ENCODE measurements at places on chromosomes 3 and 15.

GRCh38 chr3:173306110-173306509 is 91.4 kb upstream of the NLGN1 start:
- no peak for DNase-seq

- no peak for DNase-seq
Measured at GRCh38 chr3:170307671-170308405, 49.7 kb upstream of the SKIL start.

GRCh38 chr3:44802011-44802410 is 40.4 kb downstream of the KIF15 start:
- DNase-seq: no peak

- peak; percentile 46 for DNase-seq
Measured at GRCh38 chr3:64070704-64071103, 47.4 kb upstream of the PSMD6 start.

DNA sequence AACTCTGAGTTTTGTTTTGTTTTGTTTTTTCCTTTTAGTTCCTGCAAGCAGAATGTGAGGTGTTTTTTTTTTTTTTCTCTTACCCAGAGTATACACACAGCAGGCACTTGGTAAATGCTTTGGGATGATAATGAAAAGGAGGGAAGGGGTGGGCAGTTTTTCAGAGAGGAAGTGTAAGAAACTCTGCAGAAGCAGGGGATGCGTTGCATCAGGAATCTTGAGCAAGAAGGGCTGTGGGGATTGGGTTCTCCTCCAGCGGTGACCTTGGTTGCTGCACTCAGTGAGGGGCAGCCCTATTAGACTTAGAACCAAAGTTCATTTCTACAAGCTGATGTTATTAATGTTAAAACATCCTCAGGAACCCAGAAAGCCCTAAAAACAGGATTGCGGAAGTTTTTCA is 32.2 kb upstream of the TMEM158 start:
- DNase-seq: no peak

DNA sequence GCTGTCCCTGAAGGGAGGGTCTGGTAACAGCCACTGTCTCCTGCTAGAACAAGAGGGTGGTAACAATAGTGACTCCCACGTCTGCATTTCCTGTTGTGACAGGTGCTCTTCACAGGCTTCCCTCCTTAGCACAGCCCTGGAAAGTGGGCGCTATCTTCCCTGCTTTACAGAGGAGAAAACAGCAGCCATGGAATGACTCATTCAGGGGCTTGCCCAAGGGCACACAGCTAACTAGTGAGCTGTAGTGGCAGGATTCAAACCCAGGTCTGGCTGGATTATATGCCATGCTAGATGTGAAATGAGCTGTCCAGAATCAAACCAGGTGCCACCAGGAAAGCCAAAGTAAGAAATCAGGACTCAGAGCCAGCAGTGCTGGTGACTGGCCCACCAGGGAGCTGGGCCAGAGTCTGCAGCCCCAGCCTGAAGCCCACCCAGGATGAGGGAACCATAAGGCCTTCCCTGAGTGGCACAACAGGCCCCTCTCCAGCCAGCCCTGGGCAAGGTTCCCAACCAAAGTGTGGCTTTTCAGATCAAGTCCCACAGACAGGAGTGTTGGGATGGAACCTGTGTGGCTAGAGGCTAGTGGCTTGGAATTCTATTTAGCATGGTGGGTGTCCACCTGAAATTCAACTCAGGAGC is 102.4 kb downstream of the ETFA start:
- no peak for DNase-seq

GRCh38 chr3:25151281-25151902 is 276.7 kb upstream of the RARB start:
- peak; percentile 77 for DNase-seq

- DNase-seq: no peak
Measured at GRCh38 chr3:131275556-131275955, 106.0 kb upstream of the NUDT16 start.

DNA sequence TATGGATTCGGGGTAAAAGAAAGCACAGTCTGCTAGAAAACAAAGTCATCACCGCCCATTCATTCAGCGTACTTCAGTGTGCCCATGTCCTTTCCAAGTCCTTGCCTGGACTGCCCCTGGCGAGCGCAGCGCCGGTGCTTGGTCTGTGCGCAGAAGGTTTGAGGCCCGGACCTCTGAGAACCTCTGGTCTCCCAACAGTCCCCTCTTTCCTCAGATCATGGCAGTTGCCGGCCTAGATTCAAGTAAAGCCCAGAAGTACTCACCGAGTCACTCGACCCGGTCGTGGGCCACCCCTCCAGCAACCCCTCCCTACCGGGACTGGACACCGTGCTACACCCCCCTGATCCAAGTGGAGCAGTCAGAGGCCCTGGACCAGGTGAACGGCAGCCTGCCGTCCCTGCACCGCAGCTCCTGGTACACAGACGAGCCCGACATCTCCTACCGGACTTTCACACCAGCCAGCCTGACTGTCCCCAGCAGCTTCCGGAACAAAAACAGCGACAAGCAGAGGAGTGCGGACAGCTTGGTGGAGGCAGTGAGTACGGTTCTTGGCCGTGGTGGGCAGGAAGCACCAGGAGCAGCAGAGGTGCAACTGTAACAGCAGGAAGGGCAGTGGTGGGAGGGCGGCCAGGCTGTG is 36.3 kb downstream of the CHDH start:
- no peak for DNase-seq

GRCh38 chr3:106333911-106334618 is 465.3 kb upstream of the CBLB start:
- DNase-seq: no peak

- DNase-seq: no peak
Measured at GRCh38 chr3:123327956-123328850, 120.7 kb downstream of the ADCY5 start.

DNA sequence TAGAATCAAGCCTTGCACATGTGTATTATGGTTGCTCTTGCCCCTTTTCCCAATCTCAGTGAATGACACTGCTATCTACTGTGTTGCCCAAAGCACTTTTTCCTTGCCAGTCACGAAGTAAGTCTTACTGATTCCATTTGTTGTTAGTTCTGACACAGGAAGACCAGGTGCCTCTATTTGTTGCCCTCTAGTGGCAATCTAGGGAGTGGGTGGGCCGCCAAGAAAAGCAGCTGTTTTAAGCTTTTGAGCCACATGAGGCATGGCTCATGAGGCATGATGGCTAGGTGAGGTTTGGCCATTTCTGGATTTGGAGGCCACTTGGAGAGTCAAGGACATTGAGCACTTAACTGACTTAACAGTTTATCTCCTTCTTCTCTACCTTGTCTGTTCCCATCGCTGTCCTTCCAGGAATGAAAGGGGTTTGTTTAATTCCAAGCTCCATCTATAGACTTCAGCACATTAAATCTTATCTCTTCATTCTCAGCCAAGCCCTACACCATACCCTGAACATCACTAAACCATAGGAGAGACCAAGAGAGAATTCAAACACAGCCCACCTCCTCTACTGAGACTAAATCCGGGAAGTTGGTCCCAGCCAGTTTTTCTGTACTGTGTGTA is 103.1 kb downstream of the HCN4 start:
- DNase-seq: peak; percentile 55

GRCh38 chr3:196288141-196288460 is 575 bp upstream of the PCYT1A start:
- DNase-seq: peak; percentile 80

DNA sequence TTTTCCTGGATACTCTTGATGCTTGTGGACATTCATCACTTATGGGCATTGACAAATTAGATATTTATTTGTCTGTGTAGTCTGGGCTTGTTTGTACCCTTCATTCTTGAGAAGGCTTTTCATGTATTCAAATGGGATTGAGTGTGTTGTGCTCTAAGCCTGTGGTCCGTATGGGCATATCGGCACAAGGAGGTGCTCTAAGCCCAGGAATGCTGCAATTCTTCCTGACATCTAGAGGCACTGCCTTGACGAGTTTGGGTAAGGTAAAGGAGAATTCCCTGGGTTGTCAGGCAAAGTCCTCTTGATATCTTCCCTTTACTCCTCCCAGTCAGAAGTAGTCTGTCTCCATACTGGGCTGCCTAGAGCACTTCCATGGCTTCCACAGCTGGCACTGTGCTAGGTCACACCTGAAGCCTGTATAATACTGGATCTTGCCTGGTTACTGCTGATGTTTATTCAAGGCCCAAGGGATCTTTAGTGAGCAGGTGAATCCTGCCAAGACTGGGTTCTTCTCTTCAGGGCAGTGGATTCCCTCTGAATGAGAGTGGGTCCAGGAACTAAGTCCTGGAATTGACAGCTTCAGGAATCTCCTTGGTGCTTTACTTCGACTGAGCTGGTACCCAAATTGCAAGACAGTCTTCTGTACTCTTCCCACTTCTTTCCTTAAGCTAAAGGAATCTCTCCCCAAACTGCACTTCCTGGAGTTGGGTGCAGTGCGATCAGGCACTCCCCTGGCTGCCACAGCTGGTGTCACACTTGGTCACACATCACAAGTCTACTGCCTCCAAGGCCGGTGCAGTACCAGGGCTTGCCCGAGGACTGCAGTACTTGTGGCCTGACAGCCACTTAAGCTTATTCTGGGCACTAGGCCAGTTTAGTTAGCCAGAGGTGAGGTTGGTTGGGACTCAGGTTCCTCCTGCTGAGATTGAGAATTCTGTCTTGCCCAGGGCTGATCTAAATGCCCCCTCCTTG is 46.0 kb downstream of the GALK2 start:
- DNase-seq: no peak

GRCh38 chr3:21654662-21655061 is 96.3 kb downstream of the ZNF385D start:
- DNase-seq: no peak

- DNase-seq: no peak
Measured at GRCh38 chr15:91913560-91913959, 60.1 kb downstream of the SLCO3A1 start.

GRCh38 chr3:176395240-176395639 is 802.0 kb downstream of the TBL1XR1 start:
- no peak for DNase-seq

DNA sequence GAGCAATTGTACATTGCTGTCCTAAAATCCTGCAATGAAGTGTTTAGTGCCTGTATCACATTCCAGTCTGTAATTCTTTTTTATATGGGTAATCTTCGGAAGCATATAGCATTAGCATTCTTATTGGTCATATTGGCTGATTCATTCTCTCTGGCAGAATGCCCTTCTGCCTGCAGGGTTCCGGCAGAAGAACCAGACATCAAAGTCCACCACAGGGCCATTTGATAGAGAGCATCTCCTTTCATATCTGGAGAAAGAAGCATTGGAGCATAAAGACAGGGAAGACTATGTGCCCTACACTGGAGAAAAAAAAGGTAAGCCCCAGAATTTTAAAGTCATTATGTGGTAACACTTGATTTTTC is 39.6 kb downstream of the TMOD3 start:
- no peak for DNase-seq

GRCh38 chr3:98855806-98856400 is 45.6 kb downstream of the DCBLD2 start:
- DNase-seq: peak; percentile 60

- DNase-seq: no peak
Measured at GRCh38 chr15:60580650-60581376, 101.9 kb upstream of the ICE2 start.

DNA sequence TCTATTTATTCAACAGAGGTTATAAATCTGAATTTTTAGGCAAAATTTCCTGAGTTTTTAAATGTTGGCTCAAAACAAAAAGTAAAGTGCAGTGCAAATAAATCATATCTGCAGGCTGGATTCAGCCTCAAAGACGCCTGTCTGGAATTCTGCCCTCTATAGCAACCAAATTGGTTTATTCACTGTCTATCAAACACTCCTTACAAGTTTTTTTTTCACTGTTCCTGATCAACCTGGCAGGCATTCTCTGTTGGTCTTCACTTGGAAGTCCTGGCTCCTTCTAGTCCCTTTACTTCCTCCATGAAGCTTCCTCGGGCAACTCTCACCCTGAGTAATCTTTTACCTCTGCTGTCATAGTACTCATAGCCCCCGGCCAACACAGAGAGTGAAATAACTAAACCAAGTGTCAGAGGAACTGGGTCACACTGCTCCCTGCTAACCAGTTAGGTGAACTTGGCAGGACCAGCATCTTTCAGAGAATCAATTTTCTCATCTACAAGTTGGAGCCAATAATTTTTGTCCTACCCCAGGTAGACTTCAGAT is 36.8 kb upstream of the TIPARP start:
- DNase-seq: no peak

GRCh38 chr3:107285197-107285596 is 92.0 kb upstream of the CCDC54 start:
- DNase-seq: no peak

GRCh38 chr3:197495059-197495455 is 60.7 kb downstream of the BDH1 start:
- DNase-seq: no peak

- no peak for DNase-seq
Measured at GRCh38 chr15:58185439-58185838, 47.3 kb downstream of the AQP9 start.

GRCh38 chr15:75671730-75672602 is 24.3 kb downstream of the SNX33 start:
- DNase-seq: no peak

DNA sequence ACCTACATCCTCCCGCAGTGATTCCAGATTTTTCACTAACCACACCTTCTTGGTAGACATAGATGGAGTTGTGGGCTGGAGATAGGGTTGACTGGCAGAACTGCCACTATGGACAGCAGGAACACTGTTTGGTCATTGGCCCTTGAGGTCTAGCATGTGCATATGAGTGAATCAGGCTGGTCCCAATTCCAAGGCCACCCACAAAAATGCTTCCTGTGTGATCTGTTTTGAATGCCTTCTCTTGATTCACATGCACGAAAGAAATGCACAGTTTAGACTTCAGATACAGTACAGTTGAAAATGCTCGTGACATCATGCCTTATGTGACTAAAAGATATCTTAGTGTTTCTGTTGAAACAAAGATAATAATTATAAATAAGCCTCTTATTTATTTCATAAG is 285.8 kb upstream of the SEMA6D start:
- no peak for DNase-seq

DNA sequence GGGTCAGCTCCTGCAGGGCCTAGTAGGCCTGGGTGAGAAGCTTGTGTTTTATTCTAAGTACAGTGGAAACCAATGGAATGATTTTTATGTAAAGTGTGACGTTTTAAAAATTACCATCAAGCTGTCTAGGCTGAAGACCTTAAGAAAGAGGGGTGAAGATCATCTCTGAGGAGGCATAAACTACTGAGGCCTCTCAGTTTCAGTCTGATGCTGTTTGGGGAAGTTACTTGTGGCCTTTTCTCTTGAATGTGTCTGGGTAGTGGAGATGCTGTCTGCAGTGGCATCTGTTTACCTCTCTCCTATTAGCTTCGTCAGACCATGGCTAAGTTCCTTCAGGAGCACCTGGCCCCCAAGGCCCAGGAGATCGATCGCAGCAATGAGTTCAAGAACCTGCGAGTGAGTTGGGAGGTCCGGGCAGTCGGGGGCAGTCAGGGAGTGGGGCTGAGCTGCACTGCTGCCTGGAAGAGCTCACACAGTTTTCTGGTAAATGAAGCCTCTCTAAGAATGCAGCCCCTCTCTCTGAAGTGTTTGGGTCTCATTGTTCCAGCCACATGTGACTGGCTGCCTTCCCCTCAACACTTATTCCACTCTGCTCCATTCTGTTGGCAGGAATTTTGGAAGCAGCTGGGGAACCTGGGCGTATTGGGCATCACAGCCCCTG is 1.9 kb downstream of the IVD start:
- no peak for DNase-seq

GRCh38 chr3:20478436-20478835 is 292.4 kb upstream of the SGO1 start:
- DNase-seq: peak; percentile 18

All from muscle of leg (tissue), 16 donors.